ENCODE measurements at places on chromosomes 4 and X.

- peak; percentile 85 for DNase-seq
Measured at GRCh38 chrX:66013194-66013816, 26.6 kb downstream of the VSIG4 start.

- DNase-seq, result no peak
Measured at GRCh38 chr4:15976456-15977447, 13.8 kb upstream of the FGFBP2 start.

- DNase-seq, result no peak
Measured at GRCh38 chrX:34578237-34578636, 78.8 kb downstream of the TMEM47 start.

GRCh38 chr4:7929118-7929951 lies 10.3 kb downstream of the AFAP1 start:
- DNase-seq, result no peak

- DNase-seq, result no peak
Measured at GRCh38 chrX:50333308-50333707, 128.7 kb downstream of the CCNB3 start.

DNA sequence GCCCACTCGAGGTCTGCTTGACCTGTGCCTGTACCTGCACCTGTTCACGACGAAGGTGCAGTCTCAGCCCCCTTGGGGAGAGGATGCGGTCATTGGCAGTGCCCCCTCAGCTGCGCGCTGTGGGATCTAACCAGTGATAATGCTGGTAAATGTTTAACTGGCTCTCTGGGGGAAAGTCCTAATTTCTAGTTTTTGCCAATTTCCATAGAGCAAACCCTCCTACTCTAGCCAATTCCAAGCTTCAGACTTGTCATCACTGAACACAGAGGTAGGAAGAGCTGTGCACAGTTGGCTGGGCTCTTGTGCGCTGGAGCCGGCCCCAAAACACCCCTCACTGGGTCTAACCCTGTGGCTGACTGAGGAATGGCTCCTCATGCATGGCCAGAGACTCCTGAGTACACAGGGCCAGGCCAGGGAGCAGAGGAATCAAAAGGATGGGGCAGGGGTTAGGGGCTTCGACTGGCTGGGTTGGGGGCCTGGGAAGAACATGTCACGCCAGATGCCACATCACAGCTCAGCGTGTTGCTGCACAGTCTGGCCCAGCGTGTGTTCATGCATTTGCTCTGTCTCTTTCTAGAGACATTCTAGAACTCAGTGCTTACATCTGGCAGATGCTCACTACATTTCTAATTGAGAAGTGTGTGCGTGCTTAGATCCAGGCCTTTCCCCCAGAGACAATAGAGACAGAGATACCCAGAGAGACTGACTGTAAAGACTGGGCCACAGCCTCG lies 270.8 kb downstream of the BCOR start:
- DNase-seq, result no peak

GRCh38 chr4:169492436-169493163 lies 119.8 kb downstream of the NEK1 start:
- no peak for DNase-seq

DNA sequence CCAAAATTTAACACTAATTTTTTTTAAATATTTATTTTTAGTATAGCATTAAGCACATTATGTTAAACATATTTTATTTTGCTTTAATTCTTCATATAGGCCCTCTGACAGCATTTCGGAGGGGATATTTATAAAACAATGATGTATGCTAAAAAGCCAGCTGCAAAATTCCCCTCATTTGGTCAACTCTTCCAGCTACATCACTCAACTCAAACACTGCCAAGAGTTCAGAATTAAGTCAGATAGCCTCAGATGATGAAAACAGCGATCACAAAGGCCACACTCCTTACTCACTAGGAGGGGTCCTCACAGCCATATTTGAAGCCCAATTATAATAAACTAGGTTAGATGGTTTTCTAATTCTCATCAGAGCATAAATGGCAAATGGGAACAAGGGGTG lies 146.6 kb downstream of the ADAMTS3 start:
- no peak for DNase-seq

- DNase-seq, result no peak
Measured at GRCh38 chrX:124042042-124042441, 80.5 kb downstream of the STAG2 start.

DNA sequence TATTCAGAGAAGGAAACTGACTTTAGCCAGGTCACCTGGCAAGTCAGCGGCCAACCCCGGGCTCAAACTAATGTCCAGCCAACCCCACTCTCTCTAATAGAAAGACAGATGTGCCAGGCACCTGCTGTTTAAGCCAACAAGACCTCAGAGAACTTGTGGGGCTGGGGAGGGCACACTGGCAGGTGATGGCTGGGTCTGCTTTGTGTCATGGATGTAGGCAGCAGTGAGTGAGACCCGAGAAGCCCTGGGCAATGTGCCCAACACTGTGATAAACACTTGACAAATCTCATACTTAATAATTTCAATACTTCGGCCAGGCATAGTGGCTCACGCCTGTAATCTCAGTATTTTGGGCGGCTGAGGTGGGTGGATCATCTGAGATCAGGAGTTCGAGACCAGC lies 9.0 kb upstream of the CD99L2 start:
- no peak for DNase-seq

DNA sequence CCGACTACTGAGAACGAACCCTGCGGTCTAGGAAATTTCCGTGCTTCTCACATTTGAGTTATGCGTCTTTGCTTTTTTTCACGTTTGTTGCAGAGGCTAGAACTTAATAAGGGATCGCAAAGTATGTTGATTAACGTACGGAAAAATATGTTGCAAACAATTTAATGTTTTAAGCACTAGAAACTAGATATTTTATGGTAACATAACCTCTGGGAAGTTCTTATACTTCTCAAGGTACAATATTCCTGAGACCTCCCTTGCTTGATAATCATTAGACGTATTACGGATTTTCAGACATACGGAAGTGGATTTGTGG lies 639 bp upstream of the PRDM5 start:
- DNase-seq, result no peak

- DNase-seq, result no peak
Measured at GRCh38 chr4:6230827-6231662, 30.7 kb upstream of the JAKMIP1 start.

- no peak for DNase-seq
Measured at GRCh38 chrX:48278958-48279357, 23.8 kb downstream of the SSX1 start.

DNA sequence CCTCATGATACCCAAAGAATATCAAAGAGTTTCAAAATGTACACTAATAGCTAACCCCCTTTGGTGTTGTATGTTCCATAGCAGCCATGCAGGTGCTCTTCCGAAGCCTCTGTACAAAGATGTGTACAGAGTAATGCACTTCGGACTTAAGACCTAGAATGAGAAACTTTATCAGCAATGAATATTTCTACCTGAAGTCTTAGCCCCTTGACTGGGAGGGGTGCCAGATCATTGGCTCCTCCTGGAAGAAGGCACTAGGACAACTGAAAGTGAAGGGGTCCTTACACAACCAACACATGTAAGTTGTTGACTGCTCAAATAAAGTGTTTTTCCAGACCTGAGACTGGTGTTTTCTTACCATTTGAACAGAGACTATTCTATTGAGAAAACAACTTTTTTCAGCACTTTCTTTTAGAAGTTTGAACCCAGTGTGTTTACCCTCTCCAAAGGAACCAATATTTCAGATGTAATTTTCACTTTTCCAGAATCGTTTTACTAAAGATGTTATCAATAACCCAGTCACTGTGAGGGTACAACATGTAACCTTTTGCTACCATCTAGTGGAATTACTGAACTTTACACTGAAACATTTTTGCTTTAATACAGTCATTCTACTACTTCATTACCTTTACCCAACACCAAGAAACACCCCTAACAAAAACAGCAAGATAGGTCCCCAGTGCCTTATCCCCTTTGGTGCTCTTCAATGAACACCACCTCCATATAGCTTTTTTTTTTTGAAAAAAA lies 33.3 kb upstream of the PRDX4 start:
- DNase-seq, result no peak

GRCh38 chrX:70656304-70656703 lies 211.7 kb downstream of the DLG3 start:
- DNase-seq, result peak; percentile 4

- DNase-seq, result peak; percentile 96
Measured at GRCh38 chr4:152679414-152680281, at the start of gene TMEM154. Gene TMEM154 (minus strand): TSS chr4:152679997. CDS start chr4:152679933, 64 bp downstream.

- DNase-seq, result no peak
Measured at GRCh38 chr4:177023951-177024350, 231.2 kb upstream of the VEGFC start.

DNA sequence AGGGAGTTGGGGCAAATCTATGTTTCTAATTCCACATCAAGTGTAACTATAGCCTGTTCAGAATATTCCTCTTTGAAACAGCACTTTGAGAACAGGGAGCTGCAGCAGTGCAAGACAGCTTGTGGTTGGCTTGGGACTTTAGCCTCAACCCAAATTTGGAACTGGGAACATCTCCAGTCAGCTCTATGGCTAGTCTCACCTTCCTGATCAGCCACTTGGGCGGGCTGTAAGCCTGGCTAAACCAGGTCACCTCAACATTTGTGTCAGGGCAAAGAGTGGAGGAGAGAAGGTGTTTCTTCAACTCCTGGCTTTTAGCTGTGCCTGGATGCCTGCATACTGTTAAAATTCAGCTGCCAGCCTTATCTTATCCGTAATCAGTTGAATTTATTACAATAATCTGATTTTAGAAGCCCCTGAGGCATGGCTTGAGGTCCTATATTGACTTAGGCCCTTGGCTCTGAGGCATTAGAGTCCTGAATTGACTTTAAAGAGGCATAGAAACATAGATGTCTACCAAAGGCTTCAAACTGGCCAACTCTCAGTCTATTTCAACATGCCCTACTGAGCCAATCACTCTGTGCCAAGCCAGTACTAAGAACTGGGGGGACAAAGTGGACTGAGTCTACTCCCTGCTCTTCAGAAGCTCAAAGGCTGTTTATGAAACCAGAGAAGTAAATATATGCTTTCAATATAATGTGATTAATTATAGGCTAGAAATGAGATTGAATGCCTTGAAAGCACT lies 18.7 kb upstream of the AR start:
- no peak for DNase-seq

- no peak for DNase-seq
Measured at GRCh38 chrX:21838937-21839333, 482 bp upstream of the MBTPS2 start.

- DNase-seq, result no peak
Measured at GRCh38 chrX:122517786-122518185, 666.3 kb upstream of the GRIA3 start.

DNA sequence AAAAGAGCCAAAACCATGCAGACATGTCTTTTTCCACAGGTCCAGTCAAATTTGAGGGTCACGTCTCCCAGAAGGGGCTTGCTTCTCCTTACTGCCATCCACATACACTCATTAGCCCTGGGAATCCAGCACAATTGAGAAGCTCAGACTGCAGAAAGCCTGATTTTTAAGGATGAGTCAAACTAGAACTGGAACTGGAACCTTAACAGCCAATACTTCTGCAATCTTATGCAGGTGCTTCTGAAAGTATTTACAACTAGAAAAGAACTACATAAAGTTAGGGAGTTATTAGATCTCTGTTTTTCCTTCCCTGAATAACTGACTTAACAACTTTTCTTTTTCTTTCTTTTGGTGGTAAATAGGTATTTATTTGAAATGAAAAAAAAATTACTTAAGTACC lies 86.3 kb downstream of the CDS1 start:
- no peak for DNase-seq

GRCh38 chrX:37896511-37896890 lies 49.1 kb upstream of the DYNLT3 start:
- DNase-seq, result no peak

DNA sequence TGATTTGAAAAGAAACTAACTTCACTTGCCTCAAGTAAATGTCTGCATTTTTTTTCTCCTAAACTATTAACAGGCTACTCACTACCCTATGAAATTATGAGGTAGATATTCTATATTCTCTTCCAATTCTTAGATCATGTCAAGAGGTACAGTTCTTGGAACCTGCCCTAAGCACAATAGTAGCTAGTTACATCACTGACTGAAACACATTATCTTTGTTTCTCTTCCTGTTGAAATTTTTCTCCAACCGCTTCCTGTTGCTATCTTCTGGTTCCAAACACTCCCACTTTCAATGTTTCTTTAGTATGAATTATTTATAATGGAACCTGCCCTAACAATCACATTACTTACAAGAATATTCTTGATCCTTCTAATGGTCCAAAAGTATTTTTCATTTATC lies 5.0 kb upstream of the BANK1 start:
- DNase-seq, result no peak

- peak; percentile 19 for DNase-seq
Measured at GRCh38 chrX:53714580-53715345, 28.2 kb upstream of the HUWE1 start.

- no peak for DNase-seq
Measured at GRCh38 chrX:118593407-118593806, 97.8 kb downstream of the DOCK11 start.

- DNase-seq, result no peak
Measured at GRCh38 chr4:3803946-3804345, 37.8 kb downstream of the ADRA2C start.

DNA sequence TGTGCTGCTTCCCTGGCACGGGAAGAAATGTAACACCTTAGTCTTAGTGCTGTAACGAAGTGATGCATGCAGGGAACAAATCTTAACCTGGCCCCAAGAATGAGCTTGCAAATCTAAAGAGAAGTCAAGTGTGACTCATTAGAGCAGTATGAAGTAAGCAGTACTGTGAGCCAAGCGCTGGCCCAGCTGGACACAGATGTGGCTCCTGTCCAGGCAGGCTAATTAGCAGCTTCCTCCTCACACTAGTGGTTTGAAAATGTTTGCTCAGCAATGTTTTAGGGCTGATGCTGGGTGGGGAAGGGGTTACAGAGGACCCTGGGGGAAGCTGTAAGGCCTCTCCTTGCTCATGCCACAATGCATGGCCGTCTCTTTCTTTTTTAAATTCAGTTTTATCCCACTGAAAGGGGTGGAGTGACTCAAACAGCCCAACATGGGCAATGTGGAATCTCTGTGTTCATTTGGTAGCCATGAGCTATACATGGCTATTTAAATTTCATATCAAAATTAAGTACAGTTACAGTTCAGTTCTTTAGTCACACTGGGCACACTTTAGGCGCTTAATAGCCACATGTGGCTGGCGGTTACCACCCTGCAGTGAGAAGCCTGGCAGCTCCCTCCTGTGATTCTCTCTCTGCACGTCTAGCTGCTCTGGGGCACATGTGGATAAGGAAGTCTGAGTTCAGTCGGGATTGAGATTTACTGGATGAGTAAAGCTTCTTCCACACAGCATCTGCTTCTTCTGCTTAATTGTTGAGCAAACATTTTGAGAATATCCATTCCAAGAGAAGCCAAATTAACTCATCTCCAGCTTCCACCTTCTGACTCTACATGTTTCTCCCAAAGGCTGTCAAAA lies 48.8 kb downstream of the MAP7D2 start:
- no peak for DNase-seq

All from SIG-M5 (cell line).